Stimulated activated CD8-positive, alpha-beta memory T cell treated with anti-CD3 and anti-CD28 coated beads, Interleukin-15, amount 100 ng/mL, for 24 hours (primary cell): ENCODE measurements at places on chromosomes 5 and 9.

DNA sequence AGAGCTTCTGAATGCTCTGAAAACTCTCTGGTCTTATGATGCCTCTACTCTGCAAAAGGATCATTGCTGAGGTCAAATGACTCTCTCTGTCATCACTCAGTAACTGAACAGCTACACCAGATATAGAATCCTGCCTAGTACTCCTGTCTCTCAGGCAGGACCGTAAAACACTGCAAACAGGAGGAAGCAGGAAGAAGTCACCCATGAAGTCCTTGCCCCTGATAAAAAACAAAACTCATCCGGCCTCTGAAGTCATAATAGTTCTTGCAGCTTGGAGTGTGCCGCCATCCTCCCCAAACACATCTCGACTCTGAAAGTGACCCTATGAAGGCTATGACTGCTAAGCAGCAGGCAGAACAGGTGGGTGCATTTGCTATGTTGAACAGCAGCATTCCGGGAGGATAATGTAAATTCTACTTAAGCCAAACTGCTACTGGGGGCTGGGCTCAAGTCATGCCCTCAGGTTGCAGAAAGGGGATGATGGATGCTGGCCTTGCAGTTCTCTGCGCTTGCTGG is 81.9 kb upstream of the FAM169A start:
- no peak for DNase-seq

- DNase-seq, result no peak
These were observed 96.1 kb downstream of the WDR41 start for GRCh38 chr5:77396017-77396416.

DNA sequence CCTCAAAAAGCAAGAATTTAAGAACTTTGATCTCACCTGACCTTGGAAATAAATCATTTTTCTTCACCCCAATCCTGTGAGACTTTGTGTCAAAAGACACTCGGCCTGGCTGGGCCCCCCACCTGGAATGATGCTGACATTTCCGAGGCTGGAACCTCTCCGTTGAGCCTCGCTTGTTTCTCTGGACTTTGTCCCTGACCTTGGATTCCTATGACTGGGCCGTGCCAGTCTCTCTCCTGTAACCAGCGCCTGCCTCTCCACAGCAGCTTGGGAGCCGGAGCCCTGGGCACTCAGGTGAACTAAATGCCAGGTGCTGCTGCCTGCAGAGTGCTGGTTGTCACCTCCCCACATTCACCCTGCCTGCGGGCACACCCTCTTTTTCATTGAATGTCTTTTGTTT is 62.7 kb downstream of the RETREG1 start:
- DNase-seq, result no peak

DNA sequence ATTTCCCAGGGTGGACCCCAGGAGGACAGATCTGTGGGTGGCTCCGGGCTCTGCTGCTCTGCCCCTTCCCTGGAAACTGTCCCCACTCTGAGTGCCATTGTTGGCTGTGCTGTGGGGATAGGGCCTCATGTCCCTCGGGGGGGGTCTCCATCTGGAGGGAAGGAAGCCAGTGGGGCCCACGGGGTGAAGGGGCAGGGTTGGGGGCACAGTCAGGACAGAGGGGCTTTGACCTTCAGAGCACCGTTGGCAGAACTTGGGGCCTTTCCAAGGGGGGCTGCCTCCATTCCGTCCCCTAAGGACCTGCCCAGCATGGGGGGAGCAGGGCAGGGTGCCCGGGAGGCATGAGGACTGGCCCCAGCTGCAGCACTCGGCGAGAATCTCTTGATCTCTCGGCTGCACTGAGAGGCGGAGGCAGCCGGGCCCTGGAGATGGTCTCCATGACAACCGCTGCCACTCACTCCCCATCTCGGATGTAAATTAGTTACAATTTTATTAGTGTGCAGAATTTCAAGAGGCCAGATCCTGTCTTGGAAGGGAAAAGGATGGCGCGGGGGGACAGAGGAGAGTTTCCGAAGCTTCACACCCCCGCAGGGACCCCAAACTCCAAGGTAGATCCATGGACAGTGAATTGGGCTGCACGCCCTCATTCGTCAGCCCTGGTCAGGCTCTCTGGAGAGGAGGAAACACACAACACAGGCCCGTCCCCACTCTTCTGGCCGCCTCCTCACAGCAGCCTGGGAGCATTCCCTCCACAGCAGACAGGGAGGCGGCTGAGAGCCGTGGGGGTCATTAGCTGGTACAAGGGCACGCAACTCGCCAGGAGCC is 216.2 kb upstream of the IER5L start:
- DNase-seq, result no peak

- DNase-seq, result no peak
These were observed 27.7 kb downstream of the PTCD2 start for GRCh38 chr5:72347801-72348308.

DNA sequence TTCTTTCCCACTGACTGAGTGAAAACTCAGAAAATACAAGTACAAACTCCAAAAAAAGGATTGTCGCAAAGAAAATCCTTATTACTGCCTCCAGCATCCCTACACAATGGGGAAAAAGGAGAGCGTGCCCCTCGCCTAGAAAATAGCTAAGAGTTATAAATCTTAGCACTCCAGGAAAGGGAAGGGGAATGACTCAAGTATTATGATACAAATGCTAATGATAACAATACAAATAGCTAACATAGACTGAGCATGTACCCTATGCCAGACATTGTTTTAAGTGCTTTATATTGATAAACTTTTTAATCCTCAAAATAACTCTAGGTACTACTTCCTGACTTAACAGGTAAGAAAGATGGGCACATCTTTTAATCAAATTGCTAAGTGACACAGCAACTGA is 70.8 kb upstream of the VCAN start:
- DNase-seq, result no peak

- DNase-seq, result no peak
These were observed 83.4 kb downstream of the LPAR1 start for GRCh38 chr9:110954822-110955291.

- DNase-seq, result no peak
These were observed 119.7 kb downstream of the PSD2 start for GRCh38 chr5:139915266-139915665.

- DNase-seq, result no peak
These were observed 22.1 kb upstream of the IL13 start for GRCh38 chr5:132635873-132636272.

- DNase-seq, result no peak
These were observed 717.9 kb upstream of the WWC1 start for GRCh38 chr5:167573370-167574127.

- DNase-seq, result no peak
These were observed 200.6 kb upstream of the ITGA1 start for GRCh38 chr5:52587131-52587530.

- no peak for DNase-seq
These were observed 39.2 kb upstream of the NKD2 start for GRCh38 chr5:969408-969839.

GRCh38 chr9:108978205-108978604 is 35.1 kb downstream of the CTNNAL1 start:
- DNase-seq, result no peak

DNA sequence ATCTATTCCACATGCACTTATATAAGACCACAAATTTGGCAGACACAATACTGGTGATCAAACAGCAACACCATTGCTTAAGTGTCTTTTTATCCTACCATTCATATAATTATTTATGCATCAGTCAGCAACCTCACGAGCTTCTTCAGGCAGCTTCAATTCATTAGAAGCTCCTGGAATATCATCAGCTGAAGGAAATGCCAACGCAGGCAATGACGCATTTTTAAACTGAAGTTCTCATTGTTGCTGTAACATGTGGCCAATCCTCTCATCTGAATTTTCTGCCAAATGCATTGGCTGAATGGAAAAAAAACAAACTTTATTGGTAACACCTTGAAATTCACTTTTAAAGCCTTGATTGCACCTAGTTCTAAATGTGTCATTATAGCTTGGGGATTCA is 376.4 kb upstream of the RGMB start:
- no peak for DNase-seq

- DNase-seq, result no peak
These were observed 163.7 kb downstream of the COL23A1 start for GRCh38 chr5:178426326-178427130.

DNA sequence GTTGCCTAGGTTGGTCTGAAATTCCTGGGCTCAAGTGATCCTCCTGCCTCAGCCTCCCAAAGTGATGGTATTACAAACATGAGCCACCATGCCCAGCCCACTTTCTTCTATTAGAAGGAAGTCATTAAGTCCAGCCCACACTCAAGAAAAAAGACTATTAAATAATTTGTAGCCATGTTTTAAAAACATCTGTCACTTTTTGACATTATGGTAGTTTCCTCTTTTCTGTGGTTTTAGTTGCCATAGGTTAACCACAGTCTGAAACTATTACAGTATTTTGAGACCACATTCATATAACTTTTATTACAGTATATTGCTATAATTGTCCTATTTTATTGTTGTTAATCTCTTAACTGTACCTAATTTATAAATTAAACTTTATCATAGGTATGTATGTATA is 31.9 kb upstream of the C5orf24 start:
- no peak for DNase-seq

DNA sequence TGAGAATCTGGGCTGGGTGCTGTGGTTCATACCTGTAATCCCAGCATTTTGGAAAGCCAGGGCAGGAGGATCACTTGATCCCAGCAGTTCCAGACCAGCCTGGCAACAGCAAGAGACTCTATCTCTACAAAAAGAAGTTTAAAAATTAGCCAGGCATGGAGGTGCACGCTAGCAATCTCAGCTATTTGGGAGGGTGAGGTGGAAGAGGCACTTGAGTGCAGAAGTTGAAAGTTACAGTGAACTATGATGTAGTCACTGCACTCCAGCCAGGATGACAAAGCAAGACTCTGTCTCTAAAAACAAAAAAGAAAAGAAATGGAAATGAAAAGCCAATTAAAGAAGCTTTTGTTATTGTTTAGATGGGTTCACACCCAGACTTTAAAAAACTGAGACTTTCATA is 131.6 kb upstream of the RASA1 start:
- no peak for DNase-seq

- DNase-seq, result no peak
These were observed 114.7 kb upstream of the IL7R start for GRCh38 chr5:35741971-35742370.

GRCh38 chr5:147661541-147661940 is 121.0 kb downstream of the JAKMIP2 start:
- DNase-seq, result no peak

DNA sequence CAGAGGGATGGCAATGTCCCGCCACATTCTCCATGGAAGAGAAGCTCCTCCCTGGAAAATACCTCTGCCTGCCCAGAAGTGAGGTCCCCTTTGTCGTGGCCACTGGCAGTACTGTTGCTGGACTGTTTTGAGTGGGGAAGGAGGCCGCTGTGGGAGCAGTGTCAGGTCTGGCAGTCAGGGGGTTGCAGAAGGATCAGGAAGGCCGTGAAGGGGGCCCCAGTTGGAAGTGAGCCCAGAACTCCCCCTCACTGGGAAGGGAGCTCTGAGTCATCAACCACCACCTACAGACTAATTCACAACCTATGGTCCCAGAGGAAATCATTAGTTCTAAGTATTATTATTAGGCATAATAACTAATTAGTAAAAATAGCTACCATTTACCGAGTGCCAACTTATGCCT is 200.4 kb downstream of the TTLL11 start:
- no peak for DNase-seq

- DNase-seq, result no peak
These were observed 126.8 kb downstream of the PDE8B start for GRCh38 chr5:77337246-77337645.

- DNase-seq, result no peak
These were observed 759 bp downstream of the GEMIN5 start for GRCh38 chr5:154937186-154937717.

DNA sequence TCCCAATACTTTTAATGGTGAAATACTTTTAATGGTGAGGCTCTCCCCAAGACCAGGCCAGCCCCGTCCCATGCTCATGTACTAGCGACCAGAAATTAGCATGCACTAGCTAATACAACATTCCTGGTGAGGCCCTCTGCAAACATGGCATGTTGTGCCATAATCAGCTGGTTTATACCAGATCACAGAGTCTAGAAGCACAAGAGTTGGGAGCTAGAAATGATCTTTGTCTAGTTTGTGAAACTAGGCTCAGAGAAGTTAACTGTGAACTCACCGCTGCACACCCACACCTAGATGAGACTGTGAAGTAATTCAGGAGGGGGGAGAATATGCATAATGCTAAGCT is 37.4 kb downstream of the MTMR12 start:
- no peak for DNase-seq

- DNase-seq, result no peak
These were observed 134.4 kb downstream of the ADAMTSL1 start for GRCh38 chr9:18608371-18608770.

DNA sequence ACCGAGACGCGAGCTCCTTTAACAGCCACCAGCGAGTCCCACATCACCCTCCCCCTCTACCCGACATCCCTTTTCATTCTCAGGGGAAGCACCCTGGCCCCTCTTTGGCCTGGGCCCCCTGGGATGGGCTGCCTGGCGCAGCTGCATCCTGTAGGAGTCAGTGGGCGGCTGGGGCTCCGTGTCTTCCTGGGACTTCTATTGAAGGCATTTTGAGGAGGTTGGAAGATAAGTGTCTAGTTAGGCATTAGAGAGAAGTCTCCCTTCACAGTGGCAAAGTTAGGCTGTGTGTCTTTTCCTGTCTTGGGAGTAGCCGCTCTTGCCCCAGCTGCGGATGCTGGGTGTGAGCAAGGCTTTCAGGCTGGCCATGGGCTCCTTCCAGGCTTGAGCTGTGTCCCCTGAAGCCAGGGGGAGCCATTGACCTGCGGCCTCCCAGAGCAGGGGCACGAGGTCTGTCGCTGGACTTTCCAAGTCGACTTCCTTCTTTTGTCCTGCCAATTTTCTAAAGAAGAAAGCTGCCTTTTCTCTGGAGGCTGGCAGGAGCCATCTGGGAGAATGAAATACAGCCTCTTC is 18.6 kb upstream of the NKD2 start:
- DNase-seq, result no peak

DNA sequence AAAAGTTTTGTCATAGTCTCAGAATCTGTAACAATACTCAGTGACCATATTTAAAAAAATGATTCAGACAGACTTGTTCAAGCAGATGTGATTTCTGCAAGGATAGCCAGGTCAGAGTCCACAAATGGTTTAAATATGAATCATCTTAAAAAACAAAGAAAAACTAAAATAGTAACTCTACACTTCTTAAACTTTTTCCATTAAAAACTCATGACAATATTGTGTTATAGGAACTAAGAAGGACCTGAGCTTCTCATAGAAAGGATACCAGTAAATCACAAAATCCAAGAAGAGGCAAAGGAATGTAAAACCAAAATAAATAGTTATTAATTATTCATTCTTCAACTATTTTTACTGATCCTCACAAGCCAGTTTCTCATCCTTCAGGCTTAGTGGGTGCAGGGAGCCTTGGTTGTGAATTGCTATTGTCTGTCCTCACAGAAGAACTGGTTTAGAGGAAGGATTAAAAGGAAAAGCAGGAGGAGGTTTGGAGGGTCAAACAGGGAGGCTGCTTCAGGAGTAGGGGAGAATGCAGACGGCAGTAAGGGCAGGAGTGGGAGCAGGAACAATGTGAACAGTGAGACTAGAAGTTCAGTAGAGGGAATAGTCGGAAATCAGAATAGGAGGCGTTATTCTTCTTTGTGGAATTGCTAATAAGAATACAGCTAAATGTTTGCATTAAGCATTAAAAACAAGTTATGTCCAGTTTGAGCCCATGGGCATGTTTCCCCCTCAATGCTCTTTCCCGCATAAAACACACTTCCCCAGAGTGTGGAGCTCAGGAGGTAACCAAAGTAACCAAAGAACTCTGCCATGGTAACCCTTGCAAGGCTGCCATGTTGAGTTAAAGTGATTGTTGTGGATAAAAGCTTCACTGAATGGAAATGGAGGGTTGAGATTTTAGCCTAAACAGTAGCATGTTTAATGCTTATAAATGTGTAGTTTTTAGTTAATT is 110.7 kb downstream of the CCDC192 start:
- DNase-seq, result no peak
